ENCODE measurements at places on chromosomes 5 and 9. TPM values are rescaled to one million over a fixed set of nuclear protein-coding genes. Genes with fewer than 3 reads are reported as not detected.
A peak's percentile ranks its signal among the peaks of the same experiment; 100 is the strongest.

- no peak for DNase-seq
Observed at GRCh38 chr5:170296935-170297588, 515 bp downstream of the LCP2 start.

DNA sequence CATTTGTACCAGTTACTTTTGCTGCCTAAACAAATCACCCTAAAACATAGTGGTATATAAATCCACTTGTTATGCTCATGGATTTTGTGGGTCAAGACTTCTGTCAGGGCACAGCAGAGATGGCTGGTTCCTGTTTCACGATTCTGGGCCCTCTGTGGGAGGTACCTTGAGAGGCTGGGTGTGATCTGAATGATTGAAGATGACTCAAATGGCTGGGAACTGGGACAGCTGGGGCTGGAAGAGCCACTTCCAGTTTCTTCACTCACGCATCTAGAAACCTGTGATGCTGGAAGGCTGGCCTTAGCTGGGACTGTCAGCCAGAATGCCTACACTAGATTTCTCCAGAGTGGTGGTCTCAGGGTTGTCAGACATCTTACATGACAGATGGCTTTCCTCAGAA, 88.1 kb downstream of the KIF4B start:
- DNase-seq: no peak

The NDUFAF2 gene
- 19.6 TPM for total RNA-seq

DNA sequence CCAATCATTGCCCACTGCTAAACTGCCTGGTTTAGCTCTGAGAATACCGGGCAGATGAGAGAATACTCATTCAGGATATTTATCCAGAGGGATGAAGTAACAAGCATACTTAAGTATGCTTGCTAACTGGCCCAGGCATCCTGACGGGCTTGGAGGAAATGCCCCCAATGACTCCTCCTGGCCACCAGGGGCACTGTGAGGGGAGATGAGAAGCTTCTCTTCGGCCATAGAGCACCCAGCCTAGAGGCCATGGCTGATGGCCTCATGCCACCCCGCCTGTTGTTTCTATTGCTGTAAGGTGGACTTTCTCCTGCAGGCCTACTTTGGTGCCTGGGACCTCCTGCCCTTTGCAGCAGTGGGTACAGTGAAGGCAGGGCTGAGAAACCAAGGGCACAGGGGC, 134.5 kb upstream of the FSTL4 start:
- no peak for DNase-seq

The SLC25A48 gene
- not detected for total RNA-seq

DNA sequence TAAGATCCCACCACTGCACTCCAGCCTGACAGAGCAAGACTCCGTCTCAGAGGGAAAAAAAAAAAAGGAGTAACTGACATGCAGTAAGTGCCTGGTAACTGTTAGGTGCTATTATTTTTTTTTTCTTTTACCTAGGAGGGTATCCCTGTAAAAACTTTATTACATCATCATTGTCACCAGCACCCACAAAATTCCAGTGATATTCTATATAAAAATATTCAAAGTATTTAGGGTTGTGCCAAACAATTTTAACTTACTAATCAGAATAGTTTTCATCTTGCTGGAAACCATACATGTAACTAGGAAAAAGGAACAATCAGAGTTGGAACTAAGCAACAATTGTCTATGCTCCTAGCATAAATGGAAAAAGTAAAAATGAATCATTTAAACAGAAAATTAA, 112.4 kb downstream of the SSBP2 start:
- no peak for DNase-seq

DNA sequence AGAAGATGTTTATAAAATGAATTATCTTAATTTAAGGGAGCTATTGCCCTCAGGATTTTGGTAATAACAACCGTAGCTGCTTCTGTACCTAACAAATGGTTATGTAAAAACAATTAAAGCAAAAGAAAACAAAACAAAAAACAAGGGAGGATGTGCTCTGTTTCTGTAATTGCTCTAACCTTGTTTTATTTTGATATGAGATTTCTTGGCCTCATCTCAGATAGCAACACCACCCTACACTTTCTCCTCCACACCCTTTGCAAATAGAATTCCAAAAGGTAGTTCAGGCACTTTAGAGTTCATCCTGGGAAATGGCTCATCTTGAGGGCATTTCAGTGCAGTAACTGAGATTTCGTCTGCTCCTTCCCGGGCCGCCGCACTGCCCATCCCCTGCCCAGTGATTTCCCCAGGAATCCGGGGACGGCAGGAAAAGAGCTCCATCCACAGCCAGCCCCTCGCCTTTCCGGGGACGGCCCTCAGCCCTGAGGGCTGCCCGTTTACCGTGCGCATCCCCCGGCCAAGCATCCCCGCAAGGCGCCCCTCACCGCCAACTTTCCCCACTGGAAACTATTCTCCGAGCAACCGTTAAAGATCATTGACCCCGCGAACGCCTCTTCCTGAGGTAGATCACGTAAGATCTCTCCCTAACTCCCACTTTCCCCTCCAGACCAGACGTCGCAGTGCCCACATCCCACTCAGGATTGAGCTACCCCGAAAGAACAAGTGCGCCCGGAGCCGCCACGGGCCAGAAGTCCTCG, 1.2 kb downstream of the FNBP1 start:
- no peak for DNase-seq

- DNase-seq: peak; percentile 85
Observed at GRCh38 chr9:31304576-31304975, 1079.9 kb upstream of the ACO1 start.

The EDIL3 gene
- total RNA-seq: 29.7 TPM

DNA sequence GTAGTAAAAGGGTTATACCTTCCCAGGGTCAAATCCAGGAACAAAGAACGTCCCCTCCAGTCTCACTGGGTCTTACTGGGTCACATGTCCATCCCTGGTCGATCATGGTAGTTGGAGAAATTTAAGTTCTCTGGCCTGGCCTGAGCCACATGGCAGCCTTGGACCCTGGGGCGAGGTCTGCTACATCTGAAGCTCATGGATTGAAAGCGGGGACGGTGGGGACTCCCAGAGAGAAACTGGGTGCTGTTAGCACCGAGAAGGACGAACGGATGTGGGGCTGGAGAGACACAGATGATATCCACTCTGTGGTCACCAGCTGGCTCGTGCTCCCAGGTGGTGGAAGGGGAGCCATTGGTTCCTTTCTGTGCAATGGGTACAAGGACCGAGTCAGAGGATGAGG, 46.9 kb downstream of the TSPAN17 start:
- DNase-seq: no peak

DNA sequence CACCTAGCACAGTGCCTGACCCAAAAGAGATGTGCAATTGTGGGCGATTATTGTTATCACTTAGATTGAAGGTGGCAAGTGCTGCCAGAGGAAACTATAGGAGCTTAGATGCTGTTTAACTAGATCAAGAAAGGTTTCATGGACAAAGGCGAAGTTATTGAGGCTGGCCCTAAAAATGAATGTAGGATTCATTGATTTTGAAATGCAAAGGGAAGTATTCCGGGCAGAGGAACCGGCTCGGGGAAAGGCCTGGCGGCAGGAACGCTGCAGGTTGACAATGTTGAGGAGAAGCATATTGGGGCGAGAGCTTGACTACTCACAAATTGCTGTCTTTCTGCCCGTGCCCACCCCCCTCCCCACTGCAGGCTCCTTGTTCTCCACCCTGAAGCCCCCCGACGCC, 37.4 kb upstream of the TTC1 start:
- DNase-seq: no peak

DNA sequence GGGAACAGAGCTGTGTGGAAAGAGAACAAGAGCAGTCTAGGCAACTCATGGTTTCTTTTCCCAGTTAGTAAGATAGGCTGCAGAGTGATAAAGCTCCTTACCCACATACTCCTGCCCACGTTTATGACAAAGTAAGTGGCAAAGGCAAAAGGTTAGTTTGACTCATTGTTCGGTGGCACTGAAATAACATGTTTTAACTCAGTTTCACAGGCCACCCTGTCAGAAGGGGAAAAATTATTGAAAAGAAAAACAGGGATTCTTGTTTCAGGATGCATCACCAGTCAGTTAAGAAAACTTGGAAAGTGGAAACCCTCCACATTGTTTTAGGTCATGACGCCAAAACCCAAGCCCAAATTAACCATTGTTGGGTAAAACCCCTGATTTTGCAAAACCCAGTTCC, 22.3 kb upstream of the DAB2 start:
- no peak for DNase-seq

DNA sequence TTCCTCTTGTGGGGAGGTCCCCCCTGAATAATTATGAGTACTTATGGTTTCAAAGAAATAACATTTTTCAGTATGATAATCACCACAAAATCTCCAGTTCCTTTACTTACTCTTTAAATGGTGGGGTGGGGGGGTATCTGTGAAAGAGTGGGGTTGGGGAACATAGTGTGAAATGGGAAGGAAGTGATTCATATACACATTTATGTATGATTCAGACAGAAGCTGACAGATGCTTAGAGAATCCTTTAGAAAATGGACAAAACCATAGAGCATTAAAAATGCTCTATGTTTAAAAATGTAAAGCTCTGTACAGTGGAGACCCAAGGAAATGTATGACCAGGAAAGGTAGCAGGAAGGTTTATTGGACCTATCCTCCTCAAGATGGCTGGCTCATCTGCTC, 267.5 kb upstream of the GRIA1 start:
- no peak for DNase-seq

- DNase-seq: no peak
Observed at GRCh38 chr5:61618577-61618976, 286.5 kb downstream of the ZSWIM6 start.

The CXCL14 gene
- not detected for total RNA-seq

- no peak for DNase-seq
Observed at GRCh38 chr9:91840469-91840868, 109.6 kb downstream of the ROR2 start.

DNA sequence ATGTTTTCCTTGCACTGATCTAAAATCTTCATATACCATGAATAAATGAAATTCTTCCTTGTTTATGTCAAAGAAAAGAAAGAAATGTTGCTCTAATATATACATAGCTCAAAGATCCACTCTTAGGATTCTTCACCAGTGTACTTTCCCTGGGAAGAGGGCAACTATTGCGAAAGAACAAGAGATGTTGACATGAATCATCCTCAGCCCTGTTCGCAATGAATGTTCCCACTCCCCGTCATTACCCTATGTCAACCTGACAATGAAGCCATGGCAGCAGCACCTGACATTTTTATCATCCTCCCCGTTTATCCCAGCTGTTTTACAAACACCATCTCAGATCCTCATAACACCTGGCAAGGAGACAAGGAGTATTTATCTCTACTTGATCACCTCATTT, 409.1 kb upstream of the GRIA1 start:
- no peak for DNase-seq

DNA sequence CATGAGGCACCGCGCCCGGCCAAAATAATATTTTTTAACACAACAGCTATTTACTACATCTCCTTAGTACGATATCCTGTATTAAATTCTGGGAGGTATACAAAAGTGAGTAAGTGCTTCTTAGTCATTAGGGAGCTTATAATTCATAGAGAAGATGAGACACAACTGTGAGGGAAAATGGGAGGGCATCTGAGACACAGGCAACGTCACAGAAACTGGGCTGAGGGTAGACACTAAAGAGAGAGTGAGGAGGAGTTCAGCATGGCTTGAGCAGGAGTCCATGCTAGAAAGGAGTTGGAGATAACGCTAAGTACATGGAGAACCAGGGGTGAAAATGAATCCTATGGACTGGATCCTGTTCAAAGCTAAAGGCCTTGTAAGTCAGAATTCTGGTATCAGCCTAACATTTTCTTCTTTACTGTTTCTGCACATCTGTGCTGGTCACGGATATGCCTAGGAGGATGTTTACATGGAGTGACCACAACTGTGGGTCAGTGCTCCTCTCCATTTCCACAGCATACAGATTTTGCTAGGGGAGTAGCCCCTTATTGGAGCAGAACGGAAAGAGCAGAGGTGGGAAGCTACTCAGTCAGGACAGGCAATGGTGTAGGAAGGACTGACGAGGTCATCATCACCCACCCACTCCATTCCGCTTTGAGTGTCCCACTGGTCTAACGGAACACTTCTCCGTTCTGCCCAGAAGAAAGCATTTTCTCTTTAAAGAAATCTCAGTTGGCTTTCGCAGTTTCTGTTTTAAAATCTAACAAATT, 310.4 kb upstream of the EFNA5 start:
- no peak for DNase-seq

The TAF11L5 gene
- not detected for total RNA-seq

- no peak for DNase-seq
Observed at GRCh38 chr9:124218987-124219461, 38.7 kb upstream of the NEK6 start.

The CDHR2 gene
- not detected for total RNA-seq

- DNase-seq: no peak
Observed at GRCh38 chr5:78511121-78511906, 137.3 kb downstream of the LHFPL2 start.

DNA sequence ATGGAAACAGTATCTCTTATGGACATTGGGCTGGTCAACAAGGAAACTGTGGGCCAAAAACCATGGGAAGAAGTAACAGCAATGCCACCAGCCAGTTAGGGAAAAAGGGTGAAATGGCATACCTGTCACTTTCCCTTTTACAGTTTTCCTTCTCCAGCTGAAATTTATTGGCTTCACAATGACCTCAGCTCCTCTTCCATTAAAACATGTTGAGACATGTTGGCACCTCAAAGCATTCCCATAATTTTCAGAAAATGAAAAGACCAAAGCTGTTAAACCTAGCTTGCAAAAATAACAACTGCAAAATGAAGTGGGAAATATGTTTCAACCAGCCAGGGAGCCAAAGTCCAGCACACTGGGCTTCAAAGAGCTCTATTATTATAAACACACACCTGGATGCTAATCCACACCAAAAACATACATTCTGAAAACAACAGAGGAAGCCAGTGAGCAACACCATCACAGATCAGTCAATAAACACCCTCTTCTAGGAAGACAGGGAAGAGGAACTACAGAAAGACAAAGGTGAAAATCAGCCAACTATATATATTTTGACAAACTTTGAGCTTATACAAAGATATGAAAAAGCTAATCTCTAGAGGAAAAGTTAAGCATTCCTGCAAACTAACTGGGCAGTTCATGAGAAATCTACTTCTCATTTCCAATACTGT, 78.4 kb upstream of the PTGER4 start:
- DNase-seq: no peak

- DNase-seq: no peak
Observed at GRCh38 chr5:138901716-138902115, 26.6 kb upstream of the LRRTM2 start.

DNA sequence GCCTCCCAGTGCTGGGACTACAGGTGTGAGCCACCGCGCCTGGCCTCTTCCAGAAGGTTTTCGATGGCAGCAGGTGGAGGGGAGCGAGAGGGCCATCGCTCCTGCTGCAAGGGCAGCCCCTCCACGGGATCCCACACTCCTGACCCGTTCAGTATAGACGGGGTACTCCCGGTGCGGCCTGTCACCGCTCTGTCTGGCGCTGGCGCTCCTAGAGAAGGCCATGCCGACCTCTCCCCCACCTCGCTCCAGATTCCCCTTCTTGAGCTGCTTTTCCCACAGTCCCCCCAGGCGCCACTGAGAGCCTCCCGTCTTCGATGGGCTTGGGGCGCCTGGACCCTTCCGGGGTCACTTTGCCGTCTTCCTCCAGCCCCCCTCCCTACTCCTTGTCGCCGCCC, 4.3 kb upstream of the SQSTM1 start:
- no peak for DNase-seq

The LECT2 gene
- not detected for total RNA-seq

The KIF4B gene
- 0.23 TPM for total RNA-seq

The PRDM9 gene
- total RNA-seq: not detected
